ENCODE measurements at places on chromosomes 13 and 19. TPM values are rescaled to one million over a fixed set of nuclear protein-coding genes. Genes with fewer than 3 reads are reported as not detected.

GRCh38 chr19:38684078-38684861, 36.8 kb downstream of the ACTN4 start:
- peak; percentile 100 for DNase-seq

GRCh38 chr13:42331009-42331408, 59.1 kb downstream of the AKAP11 start:
- DNase-seq: no peak

Gene GIPC3
- total RNA-seq: not detected

Gene LGI4
- total RNA-seq: not detected

DNA sequence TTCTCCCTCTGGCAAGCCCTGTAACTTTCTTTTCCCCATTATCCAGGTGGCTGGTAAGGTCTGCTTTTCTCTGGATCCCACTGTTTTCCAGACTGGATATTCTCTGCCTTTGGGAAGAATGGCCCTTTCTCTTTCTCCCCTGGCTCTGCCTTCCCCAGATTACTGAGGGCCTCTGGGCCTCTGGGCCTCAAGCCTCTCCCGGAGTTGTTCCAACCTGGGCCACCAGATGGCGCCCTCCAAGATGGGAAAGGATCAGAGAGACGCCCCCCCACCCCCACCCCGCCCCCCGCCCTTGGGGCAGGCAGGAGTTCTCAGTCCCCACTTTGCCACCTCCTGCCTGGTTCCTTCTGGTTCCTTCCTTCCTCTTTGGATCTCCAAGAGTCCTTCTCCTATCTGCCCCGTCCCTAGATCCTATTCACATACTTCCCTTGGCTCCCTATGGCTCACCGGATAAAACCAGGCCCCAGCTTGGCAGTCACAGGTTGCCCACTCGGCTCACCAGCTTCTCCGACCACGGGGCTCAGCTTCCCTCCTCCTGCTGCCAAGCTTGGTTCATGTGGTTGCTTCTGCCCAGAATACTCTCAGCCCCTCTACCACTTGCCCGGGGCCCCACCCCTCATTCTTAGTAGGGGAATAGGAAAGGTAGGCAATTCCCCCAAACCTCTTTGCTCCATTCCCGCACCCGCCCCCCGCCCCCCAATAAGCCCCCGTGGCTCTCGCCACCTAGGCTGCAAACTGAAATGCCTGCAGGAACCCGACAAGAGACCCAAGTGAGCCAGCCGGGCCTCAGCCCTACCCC, 13.1 kb downstream of the EPS8L1 start:
- no peak for DNase-seq

GRCh38 chr13:110525328-110526319, 35.9 kb downstream of the RAB20 start:
- DNase-seq: no peak
